Renal cortical epithelial cell (primary cell): ENCODE measurements at places on chromosomes 4 and X.

DNA sequence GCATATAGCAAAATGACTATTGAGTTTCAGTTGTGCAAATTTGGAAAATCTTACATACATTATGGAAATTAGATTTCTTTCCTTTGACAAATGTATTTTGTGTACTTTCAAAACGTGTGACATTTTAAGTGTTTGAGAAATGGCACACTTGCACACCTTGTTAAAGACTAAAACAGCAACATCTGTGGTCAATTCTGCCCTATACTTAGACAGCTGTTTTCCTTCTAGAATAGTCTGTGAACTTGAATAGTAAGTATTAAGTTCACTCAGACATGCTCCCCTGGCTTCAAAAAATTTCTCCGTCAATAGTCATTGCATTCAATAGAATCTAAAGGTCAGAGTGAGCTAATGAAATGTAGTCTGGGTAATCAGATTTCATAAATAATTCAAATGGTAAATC is 21.7 kb upstream of the TBC1D9 start:
- DNase-seq, result no peak

- peak; percentile 92 for DNase-seq
Observed at GRCh38 chr4:8315435-8316250, 46.1 kb downstream of the HTRA3 start.

- peak; percentile 57 for DNase-seq
Observed at GRCh38 chrX:19152762-19153161, 30.5 kb upstream of the ADGRG2 start.

GRCh38 chr4:174579421-174579820 is 57.1 kb upstream of the HPGD start:
- no peak for DNase-seq

DNA sequence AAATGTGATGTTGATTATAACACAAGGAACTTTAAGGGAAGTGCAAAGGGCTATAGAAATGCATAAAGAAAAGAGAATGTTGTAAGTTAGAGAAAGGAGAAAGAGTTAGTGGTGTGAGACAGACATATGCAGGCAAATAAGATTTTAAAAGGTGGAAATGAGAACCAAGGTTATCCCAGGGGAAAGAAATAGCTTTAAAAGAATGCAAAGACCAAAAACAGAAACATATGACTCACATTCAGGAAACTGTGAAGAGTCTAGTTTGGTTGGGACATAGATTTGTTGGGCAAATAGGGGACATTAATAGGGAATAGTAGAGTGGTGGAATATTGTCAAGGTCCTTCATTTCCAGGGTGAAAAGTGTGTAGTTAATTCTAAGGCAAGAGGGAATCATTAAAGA is 52.4 kb downstream of the MAPK10 start:
- DNase-seq, result peak; percentile 65

GRCh38 chr4:113979148-113979904 is at the start of gene ARSJ:
Gene ARSJ, minus strand, starts transcription at chr4:113979647. Its CDS starts 813 bp downstream, at chr4:113978834.
- peak; percentile 84 for DNase-seq
